ENCODE measurements at places on chromosomes 3 and 15.
A peak's percentile ranks its signal among the peaks of the same experiment; 100 is the strongest.

GRCh38 chr15:90970274-90970673, 15.6 kb downstream of the RCCD1 start:
- no peak for DNase-seq

GRCh38 chr3:63791974-63792373, 27.1 kb upstream of the C3orf49 start:
- DNase-seq: no peak

GRCh38 chr3:177385831-177386301, 188.6 kb upstream of the TBL1XR1 start:
- no peak for DNase-seq

GRCh38 chr15:74788683-74789151, 6.8 kb downstream of the CSK start:
- DNase-seq: peak; percentile 69

- peak; percentile 17 for DNase-seq
Observed at GRCh38 chr15:50066202-50066601, 52.8 kb downstream of the ATP8B4 start.

DNA sequence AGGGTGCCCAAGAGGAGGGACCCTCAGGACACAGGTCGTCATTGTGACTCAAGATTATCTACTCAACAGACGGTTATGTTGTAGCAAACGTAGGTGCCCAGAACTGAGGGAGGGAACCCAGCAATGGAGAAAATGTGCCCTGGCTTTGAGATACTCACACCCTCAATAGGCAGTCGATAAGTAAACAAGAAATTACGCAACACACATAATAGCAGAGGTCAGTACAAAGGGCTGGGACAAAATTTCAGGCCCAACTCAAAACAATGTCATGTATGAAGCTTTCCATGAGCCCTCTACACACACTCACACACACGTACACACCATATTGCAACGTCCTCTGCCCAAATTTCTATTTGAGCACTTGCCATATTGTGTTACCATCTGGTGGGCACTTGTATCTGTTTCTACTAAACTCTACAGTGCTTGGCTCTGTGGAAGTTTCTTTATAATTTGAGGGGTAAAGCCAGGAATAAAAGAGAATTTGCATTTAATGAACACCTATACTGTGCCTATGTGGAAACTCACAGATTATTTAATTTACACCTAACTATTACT, 114.6 kb upstream of the TRIM42 start:
- DNase-seq: no peak

DNA sequence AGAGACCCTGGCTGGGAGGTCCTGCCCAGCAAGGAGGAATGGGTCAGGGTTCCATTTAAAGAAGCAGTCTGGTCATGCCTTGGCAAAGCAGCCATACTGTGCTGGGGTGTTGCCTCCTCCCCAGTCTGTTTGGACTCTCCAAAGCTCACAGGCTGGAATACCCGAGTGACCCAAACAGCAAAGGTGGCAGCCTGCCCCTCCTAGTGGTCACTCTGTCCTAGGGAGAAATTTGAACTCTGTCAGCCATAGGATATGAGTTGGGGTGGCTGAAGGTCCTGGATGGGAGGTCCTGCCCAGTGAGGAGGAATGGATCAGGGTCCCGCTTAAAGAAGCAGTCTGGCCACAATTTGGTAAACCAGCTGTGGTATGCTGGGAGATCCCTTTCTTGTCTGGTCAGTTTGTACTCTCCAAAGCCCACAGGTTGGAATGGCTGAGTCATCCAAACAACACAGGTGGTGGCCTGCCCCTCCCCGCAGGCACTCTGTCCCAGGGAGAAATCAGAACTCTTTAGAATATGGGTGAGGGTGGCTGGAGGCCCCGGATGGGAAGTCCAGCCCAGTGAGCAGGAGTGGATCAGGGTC, 45.0 kb downstream of the CCR1 start:
- no peak for DNase-seq

DNA sequence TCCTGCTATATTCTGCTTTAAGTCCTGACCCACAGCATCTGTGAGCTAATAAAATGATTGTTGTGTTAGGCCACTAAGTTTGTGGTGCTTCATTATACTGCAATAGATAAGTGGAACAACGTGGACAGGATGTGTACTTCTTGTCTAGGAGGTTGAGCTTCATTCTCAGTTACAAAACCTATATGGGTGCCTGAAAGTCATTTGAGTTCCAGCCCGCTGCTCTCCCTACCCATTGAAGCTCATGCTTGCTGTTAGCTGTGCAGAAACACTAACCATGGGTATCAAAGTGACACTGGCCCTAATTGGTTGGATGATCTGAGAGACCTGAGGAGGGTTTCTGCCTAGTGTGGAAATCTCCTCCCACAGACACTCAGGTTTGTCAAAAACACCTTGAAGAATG, 357.2 kb downstream of the PDCD6IP start:
- DNase-seq: no peak

GRCh38 chr3:130963878-130964277, 62.7 kb downstream of the ASTE1 start:
- DNase-seq: no peak

- no peak for DNase-seq
Observed at GRCh38 chr3:112560307-112560706, 1.5 kb downstream of the ATG3 start.

DNA sequence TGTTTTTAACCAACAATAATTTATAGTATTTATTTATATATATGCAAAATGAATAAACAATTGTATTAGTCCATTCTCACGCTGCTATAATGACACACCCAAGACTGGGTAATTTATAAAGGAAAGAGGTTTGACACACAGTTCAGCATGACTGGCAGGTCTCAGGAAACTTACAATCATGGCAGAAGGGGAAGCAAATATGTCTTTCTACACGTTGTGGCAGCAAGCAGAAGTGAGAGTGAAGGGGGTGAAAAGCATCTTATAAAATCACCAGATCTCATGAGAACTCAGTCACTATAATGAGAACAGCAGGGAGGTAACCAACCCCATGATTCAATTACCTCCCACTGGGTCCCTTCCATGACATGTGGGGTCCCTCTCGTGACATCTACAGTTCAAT, 162.8 kb upstream of the SLITRK3 start:
- no peak for DNase-seq

DNA sequence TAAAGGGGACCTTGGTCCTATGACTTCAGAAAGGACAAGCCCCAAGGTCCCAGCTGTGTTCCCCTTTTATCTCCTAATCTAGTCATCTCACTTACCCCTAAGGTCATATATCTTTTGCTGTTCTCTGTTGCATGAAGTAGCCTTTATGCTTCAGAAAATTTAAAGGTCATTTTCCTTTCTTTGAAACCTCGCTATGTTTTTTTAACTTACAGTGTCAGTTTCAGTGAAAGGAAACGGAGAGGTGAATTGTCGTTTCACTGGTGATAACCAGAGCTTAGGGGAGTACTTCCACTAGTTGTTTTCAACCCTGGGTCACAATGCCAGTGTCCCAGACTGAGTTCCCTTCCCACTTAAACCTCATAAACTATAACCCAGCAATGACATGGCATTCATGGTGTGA, 357.4 kb downstream of the GAP43 start:
- no peak for DNase-seq

- DNase-seq: peak; percentile 84
Observed at GRCh38 chr3:39267631-39268548, 11.9 kb downstream of the CX3CR1 start.

DNA sequence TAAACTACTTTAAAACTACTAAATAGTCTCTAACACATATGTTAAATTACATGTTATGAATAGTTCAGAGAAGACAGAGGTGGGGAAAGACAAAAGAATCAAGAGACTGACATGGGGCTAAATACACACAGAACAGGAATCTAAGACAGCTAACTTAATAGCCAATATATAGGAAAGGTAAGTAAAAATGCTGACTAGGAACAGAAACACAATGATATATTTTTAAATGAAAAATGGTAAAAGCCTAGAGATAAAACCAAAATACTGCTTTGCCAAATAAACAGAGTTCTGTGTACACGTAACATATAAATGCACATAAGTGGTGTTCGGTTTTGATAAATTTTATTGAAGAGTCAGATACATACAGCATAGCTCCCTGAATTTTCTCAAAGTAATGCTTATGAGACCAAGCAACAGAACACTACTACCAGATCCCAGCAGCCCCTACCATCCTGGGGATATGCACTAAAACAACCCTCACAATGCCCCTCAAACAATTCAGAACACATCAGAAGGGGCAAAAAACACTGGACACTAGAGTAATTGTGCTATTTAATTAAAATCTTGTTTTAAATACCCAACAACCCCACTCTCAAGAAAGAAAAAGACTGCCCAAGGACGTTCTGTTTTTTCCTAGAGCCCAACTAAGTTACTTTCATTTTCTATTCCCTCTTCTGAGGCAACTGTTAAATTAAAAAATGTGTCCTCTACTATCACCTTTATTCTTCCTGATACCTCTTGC, 121.1 kb downstream of the ADAM10 start:
- no peak for DNase-seq

DNA sequence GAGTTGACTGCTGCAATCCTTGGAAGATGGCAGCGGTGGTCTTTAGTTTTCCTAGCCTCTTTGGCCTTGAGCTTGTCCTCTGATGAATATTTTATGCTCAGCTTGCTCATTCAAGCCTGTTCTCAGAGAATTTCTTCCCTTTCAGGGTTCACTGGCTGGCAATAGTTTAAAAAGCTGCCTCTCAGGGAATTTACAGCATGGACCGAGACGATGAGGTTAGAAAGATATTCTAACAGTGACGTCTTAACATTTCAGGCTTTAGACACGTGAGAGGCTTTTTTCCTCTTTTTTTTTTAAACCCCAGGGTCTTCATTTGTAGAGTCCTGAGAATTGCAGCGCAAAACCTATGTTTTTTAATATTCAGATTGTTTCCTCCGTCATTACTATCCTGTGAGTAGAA, 120.3 kb upstream of the CLSTN2 start:
- no peak for DNase-seq

- no peak for DNase-seq
Observed at GRCh38 chr3:31829826-31830426, 151.1 kb downstream of the OSBPL10 start.

DNA sequence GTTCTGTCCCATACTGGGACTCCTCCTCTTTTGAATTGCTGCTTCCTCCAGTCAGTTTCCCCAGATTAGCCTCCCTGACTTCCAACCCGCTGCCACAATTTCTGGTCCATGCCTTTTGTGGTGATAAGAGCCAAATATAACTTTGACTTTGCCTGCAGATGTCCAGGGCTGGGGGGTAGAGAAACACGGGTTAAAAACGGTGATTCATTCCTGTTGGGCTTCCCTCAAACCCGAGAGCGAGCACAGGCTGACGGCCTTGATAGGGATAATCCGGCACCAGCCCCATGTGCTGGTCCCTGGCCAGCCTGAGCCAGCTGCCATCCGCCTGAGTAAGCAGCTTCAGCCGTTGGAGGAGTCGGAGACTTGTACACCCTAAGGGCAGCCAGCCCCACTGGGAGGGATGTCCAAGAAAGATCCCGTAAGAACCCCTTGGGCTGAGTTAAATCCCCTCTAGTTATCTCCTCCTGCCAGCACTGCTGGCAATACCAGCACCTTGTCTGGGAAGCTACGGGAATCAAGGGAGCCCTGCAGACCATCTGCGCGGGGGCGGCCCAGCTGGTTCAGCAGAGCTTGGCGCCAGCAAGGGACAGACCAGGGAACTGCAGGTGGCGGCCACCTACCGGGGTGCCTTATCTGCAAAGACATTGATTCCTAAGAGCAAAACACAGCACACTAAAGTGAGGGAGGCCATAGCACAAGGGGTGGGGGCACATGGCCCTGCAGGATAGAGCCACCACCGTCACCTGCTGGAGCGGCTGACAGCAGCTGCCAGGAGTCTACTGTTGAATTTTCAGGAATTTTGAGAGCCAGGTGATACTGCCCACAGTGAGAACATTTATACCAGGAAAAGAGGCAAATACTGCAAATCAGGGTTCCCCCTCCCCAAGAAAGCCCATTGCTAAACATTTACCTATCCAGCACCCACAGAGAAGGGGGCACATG, 18.1 kb downstream of the CSPG4 start:
- peak; percentile 21 for DNase-seq

DNA sequence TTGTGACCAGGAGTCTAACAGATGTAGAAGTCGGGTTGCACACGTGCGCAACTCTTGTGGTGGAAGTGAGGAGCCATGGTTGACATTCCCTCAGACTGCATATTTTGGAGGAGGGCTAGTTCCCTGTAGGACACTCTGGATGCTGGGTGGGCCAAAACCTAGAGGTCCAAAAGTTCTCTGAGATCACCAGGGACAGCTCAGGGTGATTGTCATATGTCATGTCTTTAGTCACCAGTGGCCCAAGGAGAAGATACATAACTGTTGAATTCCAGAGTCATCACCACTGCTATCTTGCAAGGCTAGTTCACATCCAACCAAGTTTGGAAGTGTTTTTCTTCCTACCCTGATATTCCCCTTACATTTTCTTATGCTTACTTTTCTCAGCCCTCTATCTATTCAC, 95.2 kb upstream of the C3orf80 start:
- no peak for DNase-seq

DNA sequence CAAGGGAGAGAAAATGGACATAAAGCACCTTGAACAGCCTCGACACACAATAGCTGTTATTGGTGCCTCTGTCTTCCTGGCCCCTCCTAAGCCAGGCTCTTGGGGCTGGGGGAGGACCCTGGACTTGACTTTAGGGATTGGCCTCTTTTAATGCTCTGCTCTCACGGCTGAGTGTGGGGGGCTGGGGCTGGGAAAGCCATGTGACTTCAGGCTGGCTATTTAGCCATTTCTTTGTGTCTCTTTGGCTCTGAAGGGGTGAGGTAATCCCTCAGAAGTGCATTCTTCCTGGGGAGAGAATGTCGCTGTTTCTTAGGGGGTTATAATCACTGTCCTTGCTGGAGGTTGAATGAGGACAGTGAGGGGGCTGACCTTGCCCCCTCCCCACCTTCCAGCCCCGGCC, 26.2 kb downstream of the MAGEF1 start:
- no peak for DNase-seq

GRCh38 chr15:66178531-66178910, 75.0 kb downstream of the MEGF11 start:
- DNase-seq: no peak

DNA sequence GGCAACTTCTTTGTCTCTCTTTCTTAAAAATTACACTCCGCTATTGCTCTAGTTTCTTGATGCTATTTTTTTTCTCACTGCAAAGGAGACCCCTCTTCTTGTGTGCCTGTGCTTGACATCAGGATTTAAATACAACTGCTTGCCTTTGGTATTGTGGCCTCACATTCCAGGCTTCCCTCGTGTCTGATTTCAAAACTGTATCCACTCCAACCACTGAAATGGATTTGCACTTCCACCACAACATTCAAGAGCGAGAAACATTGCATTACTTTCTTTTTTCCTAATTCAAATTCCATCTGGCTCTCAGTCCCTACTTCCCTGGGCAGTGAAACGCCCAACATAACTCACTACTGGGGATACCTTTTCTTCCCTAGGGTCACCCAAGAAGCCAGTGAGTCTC, 50.4 kb upstream of the PXYLP1 start:
- DNase-seq: no peak

GRCh38 chr15:55224892-55225291, 28.2 kb upstream of the RSL24D1 start:
- DNase-seq: no peak

GRCh38 chr3:127698691-127699415, 26.1 kb downstream of the ABTB1 start:
- no peak for DNase-seq

GRCh38 chr3:32865383-32865782, 47.6 kb downstream of the TRIM71 start:
- DNase-seq: no peak

GRCh38 chr15:30924353-30924752, 20.6 kb downstream of the FAN1 start:
- no peak for DNase-seq
